Activated CD4-positive, alpha-beta T cell treated with anti-CD3 and anti-CD28 coated beads, Interleukin-2, amount 50 U/mL, for 16 hours (primary cell): ENCODE measurements at places on chromosomes 7 and 10.

GRCh38 chr7:146022776-146023175, 93.8 kb upstream of the CNTNAP2 start:
- no peak for DNase-seq

DNA sequence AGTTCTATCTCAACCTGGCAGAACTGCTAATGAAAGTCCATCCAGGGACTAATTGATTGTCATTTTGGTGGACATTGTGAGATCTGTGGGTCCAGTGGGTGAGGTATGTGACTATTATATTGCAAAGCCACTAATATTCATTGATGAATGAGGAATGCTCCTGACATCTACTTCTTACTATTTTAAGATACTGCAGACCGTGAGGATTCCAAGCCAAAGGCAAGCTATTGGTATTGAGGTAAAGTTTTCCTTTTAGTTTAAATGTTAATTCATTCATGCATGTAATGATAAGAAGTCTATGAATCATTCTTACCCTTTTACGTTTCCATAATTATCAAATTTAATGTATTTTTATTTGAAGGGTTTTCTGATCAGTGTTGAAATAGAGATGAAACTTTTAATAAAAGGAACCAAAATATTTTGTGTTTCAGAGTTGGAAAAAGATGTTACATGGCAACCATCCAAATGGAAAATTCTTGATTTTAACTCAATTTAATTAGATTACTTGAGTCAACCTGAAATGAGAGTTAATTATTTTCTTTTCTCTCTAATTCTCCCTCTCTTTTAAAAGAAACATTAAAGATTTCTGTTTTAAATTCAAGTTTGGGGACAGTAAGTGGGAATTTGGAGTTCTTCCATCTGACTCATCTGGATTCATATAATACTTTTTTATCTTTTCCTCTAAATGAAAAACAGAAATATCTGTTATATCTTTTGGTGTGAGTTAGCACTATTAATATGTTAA, 39.6 kb downstream of the NUP205 start:
- no peak for DNase-seq

- DNase-seq = no peak
These were observed 8.8 kb downstream of the DRGX start for GRCh38 chr10:49387071-49387470.

DNA sequence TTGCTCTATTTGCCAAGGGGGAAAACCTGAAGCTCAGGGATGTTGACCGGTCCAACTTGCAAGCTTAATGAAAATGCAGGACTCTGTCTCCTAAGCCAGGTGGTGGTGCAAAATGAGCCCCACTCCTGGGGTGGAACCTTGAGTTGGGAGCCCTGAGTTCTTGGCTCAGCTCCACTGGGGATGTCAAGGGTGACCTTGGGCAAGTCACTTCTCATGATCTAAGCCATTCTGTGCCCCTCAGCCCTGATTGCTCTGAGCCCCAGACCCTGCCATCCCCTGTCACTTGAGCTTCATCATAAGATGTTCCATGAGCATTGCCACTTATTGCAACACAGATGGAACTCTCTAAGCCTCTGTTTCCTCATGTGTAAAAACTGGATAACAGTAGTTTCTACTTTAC, 33.9 kb downstream of the MYL10 start:
- no peak for DNase-seq

DNA sequence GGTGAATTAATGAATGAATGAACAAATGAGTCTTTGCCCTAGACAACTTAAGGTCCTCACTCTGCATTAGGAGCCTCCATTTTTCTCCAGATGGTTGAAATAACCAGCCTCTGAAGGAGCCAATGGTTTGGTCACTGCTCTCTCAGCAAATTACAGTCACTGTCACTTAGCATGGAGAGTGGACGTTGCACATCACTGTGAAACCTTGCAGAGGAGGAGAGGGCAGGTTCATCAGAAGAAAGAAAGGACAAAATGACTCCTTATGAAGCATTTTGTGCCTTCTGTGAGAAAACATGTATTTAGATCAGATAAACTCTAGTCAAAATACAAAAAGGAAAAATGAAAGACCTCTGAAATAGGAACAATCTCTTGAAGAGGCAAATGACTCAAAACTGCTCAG, 6.6 kb upstream of the ATP6V0A4 start:
- DNase-seq = no peak

DNA sequence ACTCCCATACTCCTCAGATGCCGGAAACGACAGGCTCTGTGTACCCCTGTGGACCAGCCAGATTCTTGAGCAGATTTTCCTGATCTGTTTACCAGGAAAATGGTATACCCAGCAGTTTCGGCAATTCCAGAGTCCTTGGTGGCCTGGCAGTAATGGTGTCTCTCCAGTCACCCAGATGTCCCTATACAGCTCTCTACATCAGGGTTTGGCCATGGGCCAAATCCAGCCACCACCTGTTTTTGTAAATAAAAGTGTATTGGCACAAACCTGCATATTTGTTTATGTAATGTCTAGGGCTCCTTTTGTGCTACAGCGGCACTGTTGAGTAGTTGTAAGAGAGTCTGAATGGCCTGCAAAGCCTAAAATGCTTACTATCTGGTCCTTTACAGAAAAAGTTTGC, 491.3 kb downstream of the RPS24 start:
- no peak for DNase-seq

DNA sequence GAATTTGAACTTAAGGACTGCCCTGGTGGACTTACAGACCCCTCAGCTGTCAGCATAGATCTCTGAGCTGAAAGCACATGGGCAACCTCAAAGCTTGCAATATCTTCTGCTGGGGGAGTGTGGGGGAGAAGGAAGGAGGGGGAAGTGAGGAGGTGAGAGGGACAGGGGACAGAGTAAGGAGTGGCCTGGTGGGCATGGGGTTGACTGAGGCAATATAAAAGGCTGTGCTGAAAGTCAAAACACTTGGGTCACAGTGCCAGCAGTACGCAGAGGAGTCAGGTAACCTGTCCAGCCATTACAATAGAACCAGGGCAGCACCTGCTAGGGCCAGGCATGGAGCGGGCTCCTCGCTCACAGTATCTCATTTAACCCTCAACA, 43.2 kb downstream of the PPP1R3C start:
- no peak for DNase-seq
